Left lung (tissue), 14 donors: ENCODE measurements at places on chromosomes 16 and 17.

GRCh38 chr17:67800495-67800928 lies 24.8 kb upstream of the BPTF start:
- no peak overlapping the region for H3K27ac ChIP-seq
- no peaks in the 10 kb centered on the region for H3K27me3 ChIP-seq
- no peaks in the 10 kb centered on the region for H3K36me3 ChIP-seq
- H3K4me1 ChIP-seq = no peaks in the 10 kb centered on the region
- H3K4me3 ChIP-seq = no peak overlapping the region

DNA sequence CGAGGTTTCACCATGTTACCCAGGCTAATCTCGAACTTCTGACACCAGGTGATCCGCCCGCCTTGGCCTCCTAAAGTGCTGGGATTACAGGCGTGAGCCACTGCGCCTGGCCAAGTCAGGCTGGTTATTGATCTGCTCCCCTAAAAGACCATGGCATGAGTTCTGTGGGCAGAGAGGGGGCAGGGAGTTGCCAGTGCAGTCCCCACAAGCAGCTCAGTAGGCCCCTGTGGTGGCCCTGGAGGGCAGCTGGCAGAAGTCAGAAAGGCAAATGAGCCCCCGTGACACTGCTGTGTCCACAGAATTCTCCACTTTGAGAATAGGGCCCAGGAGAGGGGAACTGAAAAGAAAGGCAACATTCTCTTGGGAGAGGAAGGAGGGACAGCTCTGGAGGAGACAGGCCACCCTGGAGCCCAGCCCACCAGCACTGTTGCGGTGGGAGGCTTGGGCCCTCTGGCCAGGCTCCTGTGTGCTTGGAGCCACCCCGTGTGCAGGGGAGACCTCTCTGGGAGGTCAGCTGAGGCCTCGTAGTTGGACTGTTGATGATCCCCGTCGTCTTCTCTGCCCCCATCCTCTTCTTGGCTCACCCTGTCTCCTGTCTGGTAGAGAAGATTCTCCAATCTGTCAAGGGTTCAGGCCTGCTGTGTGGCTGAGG lies 2.1 kb upstream of the AMDHD2 start:
- DNase-seq = no peak
- H3K4me3 ChIP-seq = peak overlapping the region; percentile 22
- H3K4me1 ChIP-seq = peaks cover 75% of the 10 kb centered on the region
- H3K27ac ChIP-seq = peak overlapping the region; percentile 99
- no peaks in the 10 kb centered on the region for H3K27me3 ChIP-seq

DNA sequence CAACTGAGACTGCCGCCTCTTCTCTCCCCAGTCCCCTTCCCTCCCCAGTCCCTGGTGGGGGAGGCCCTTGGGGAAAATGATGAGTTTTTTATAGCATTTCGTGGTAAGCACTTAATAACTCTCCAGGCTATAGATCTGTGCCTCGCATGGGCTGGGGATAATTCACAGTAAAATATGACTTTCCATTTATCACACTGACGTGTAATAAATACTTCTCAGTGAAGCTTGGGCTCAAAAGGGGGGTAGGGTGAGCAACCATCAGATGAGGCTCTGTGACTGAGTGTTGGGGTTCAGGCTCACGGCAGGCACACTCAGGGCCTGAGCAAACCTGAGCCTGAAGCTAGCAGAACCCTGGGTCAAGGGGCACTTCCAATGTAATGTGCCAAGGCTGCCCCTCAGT lies 101.6 kb downstream of the CCT6B start:
- no peaks in the 10 kb centered on the region for H3K27me3 ChIP-seq
- no peaks in the 10 kb centered on the region for H3K36me3 ChIP-seq
- H3K4me3 ChIP-seq = no peak overlapping the region
- DNase-seq = no peak
- no peaks in the 10 kb centered on the region for H3K4me1 ChIP-seq

- no peak for DNase-seq
- H3K36me3 ChIP-seq = no peaks in the 10 kb centered on the region
- H3K27ac ChIP-seq = no peak overlapping the region
- H3K27me3 ChIP-seq = no peaks in the 10 kb centered on the region
Measured at GRCh38 chr17:21177401-21177800, 36.6 kb downstream of the TMEM11 start.

GRCh38 chr17:60358606-60359225 lies 33.2 kb downstream of the USP32 start:
- DNase-seq = no peak
- no peaks in the 10 kb centered on the region for H3K36me3 ChIP-seq
- no peak overlapping the region for H3K27ac ChIP-seq
- H3K4me3 ChIP-seq = no peak overlapping the region
- H3K27me3 ChIP-seq = no peaks in the 10 kb centered on the region

- H3K4me1 ChIP-seq = peaks cover 19% of the 10 kb centered on the region
- no peak overlapping the region for H3K4me3 ChIP-seq
- H3K27me3 ChIP-seq = no peaks in the 10 kb centered on the region
- DNase-seq = peak; percentile 37
- H3K36me3 ChIP-seq = no peaks in the 10 kb centered on the region
- peak overlapping the region; percentile 26 for H3K27ac ChIP-seq
Measured at GRCh38 chr17:80795754-80796153, 195.9 kb upstream of the CHMP6 start.

- no peaks in the 10 kb centered on the region for H3K4me1 ChIP-seq
- no peaks in the 10 kb centered on the region for H3K36me3 ChIP-seq
- no peaks in the 10 kb centered on the region for H3K27me3 ChIP-seq
- no peak for DNase-seq
Measured at GRCh38 chr17:15934866-15935265, 10.1 kb upstream of the ADORA2B start.

GRCh38 chr17:76852843-76853242 lies 15.4 kb upstream of the MGAT5B start:
- H3K4me1 ChIP-seq = no peaks in the 10 kb centered on the region
- no peak overlapping the region for H3K4me3 ChIP-seq
- no peak overlapping the region for H3K27ac ChIP-seq
- H3K36me3 ChIP-seq = no peaks in the 10 kb centered on the region

GRCh38 chr17:77144227-77144626 lies 3.5 kb downstream of the SEC14L1 start:
- no peaks in the 10 kb centered on the region for H3K27me3 ChIP-seq
- H3K36me3 ChIP-seq = no peaks in the 10 kb centered on the region
- H3K4me3 ChIP-seq = no peak overlapping the region
- H3K27ac ChIP-seq = peak overlapping the region; percentile 82
- H3K4me1 ChIP-seq = peaks cover 22% of the 10 kb centered on the region

DNA sequence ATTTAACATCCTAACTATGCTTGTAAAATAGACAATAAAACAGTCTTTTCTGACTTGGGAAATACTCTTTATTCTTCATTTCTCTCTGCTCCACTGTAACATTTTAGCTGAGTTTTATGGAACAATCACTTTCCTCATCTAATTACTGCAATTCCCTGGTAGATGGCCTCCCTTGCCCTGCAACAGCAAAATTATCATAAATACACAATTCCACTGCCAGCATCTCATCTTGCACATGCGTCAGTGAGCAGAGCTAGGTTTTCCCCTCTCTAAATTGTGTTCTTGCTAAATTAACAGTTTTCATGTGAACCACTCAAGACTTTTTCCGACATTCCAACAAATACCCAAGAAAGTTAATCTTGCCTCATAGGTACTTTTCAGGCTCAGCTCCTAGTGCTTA lies 920.9 kb upstream of the GOT2 start:
- H3K27me3 ChIP-seq = no peaks in the 10 kb centered on the region
- no peak for DNase-seq
- no peaks in the 10 kb centered on the region for H3K36me3 ChIP-seq
- H3K4me1 ChIP-seq = no peaks in the 10 kb centered on the region

- no peaks in the 10 kb centered on the region for H3K27me3 ChIP-seq
- DNase-seq = no peak
Measured at GRCh38 chr17:27807567-27808470, 7.5 kb upstream of the NOS2 start.

- H3K27ac ChIP-seq = no peak overlapping the region
- no peak for DNase-seq
- no peaks in the 10 kb centered on the region for H3K27me3 ChIP-seq
- peaks cover 23% of the 10 kb centered on the region for H3K4me1 ChIP-seq
Measured at GRCh38 chr16:67786491-67786890, 19.9 kb downstream of the RANBP10 start.

DNA sequence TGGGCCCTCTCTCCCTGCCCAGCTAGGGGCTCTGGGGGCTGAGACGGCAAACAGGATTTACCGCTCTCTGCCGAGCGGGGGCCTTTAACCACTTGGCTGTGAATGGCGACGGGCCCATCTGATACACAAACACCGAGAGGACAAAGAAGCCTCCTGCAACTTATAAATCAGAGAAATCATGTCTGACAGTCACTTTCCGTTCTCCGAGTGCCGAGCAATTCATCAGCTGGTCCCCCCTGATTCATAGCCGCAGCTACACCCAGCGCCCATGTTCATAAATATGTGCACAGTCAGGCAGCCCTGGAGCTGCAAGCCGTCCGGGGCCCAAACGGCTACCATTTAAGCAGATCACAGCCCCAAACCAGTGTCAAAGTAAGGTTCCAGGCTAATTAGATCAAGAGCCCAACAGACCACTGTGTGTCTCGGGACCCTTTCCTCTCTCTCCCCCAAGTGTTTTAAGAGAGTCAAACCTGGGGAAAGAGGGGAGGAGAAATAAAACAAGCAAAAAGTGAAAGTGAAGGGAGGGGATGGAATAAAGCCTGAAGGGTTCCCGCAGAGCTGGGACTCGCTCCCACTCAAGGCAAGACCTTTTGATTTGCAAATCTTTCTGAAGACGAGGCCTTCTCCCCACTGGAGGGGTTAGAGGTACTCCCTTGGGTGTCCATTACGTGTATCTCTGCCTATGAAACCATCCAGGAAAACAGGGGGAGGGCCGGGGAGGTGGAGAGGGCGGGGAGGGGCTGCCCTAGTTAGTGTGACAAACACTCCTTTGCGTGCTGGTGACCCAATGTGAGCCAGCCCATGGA lies 154.7 kb downstream of the C16orf78 start:
- peaks cover 8% of the 10 kb centered on the region for H3K4me1 ChIP-seq
- no peak for DNase-seq
- H3K4me3 ChIP-seq = no peak overlapping the region
- H3K36me3 ChIP-seq = no peaks in the 10 kb centered on the region

GRCh38 chr17:63805591-63805990 lies 21.6 kb upstream of the PSMC5 start:
- no peaks in the 10 kb centered on the region for H3K27me3 ChIP-seq
- H3K36me3 ChIP-seq = no peaks in the 10 kb centered on the region
- H3K4me1 ChIP-seq = no peaks in the 10 kb centered on the region
- no peak overlapping the region for H3K4me3 ChIP-seq
- DNase-seq = no peak
- no peak overlapping the region for H3K27ac ChIP-seq

- no peak overlapping the region for H3K27ac ChIP-seq
- H3K4me1 ChIP-seq = no peaks in the 10 kb centered on the region
- no peak for DNase-seq
Measured at GRCh38 chr16:65200857-65201256, 79.0 kb upstream of the CDH11 start.
